ENCODE measurements at places on chromosomes 6 and 20.

- DNase-seq, result no peak
Observed at GRCh38 chr20:17803765-17804164, 104.0 kb downstream of the BANF2 start.

DNA sequence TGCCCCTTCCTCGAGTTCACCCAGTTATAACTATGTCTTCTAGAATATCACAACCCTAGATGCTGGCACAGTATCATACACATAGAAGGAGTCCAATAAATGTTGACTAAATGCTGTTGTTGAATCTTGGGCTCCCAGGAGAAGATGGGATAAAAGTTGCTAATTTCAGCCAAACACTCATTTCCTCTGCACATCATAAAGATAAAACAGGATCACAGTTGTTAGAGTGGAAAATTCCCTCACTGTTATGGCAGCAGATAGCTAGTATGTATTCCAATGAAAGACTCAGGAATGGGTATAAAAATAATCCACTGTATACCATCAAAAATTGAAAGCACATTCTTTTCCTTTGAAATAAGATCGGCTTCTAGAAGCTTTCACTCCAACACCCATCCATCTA lies 294.9 kb upstream of the TSHZ2 start:
- no peak for DNase-seq

DNA sequence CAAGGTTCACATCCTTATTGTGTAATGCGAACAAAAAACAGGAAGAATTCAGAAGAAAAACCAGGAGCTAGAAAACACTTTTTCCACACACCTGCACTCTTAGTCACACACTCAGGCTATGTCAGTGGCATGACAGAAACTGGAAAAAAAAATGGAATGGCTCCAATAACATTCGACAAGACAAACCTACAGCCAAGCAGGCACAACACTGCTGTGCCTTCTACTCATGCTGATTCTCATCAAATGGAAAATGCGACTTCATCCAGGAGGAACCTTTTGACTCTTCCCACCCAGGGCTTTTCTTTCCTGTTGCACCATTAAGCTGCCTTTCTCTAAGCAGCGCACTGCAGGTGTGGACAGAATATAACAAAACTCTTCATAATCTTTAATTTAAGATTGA lies 163.2 kb upstream of the BTBD3 start:
- no peak for DNase-seq

GRCh38 chr6:46556053-46556452 lies 64.8 kb upstream of the RCAN2 start:
- no peak for DNase-seq

GRCh38 chr6:133887156-133887879 lies 1.6 kb upstream of the TCF21 start:
- no peak for DNase-seq

DNA sequence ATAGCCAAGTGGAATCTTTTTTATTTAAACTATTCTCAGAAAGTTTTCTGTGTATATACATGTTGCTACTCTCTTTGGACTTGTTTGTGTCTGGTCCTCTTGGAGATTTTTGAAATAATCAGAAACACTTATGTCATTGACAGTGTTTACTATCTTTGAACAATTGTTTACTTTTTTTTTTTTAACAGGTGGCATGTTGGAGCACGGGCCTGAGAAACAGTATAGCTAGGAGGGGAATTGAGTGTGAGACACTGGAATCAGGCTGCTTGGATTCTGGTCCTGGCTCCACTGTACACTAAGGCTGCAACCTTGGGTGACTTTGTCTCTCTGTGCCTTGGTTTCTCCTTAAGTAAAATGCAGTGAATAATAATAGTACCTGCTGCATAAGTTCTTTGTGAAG lies 279.6 kb downstream of the PRL start:
- no peak for DNase-seq

DNA sequence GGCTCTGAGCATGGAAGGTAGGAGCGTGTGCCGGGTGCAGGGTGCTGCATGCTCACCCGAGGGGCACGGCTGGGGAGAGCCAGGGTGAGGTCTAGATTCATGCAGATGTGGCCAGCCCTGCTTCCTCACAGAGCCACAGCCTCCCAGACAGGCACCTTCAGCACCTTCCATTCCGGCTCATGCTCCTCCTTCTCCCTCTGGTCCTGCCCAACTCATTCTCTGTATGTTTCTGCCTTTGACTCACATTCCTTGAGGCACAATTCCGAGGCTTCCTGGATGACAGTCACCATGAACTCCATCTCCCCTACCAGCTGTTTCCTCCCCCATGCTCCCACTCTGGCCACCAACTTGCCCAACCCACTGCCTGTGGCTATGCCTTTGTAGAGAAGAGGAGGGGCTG lies 35.4 kb downstream of the DACT2 start:
- no peak for DNase-seq

- no peak for DNase-seq
Observed at GRCh38 chr20:48790473-48791003, 37.3 kb downstream of the PREX1 start.

- no peak for DNase-seq
Observed at GRCh38 chr6:22239261-22239921, 57.4 kb downstream of the PRL start.

DNA sequence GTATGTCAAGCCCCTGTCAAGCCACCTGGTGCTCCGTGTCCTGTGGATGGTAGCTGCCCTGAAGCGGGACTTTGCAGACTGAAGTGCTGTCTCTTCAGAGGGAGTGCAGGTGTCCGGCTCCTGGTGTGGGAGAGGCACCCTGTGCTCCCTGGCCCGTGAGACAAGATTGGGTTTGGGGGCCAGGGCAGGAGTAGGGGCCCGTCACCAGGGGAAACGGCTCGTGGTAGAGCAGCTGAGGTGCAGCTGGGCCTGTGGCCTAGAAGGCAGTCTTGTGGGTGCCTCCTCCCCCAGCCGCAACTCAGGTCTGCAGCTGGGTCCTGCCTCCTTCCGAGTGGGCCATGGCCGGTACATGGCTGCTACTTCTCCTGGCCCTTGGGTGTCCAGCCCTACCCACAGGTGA lies at the start of gene PTCRA:
TSS of gene PTCRA (plus strand) at position 322 of the 400 bp plus-strand sequence. CDS start at position 339, 17 bp downstream.
- DNase-seq, result no peak

DNA sequence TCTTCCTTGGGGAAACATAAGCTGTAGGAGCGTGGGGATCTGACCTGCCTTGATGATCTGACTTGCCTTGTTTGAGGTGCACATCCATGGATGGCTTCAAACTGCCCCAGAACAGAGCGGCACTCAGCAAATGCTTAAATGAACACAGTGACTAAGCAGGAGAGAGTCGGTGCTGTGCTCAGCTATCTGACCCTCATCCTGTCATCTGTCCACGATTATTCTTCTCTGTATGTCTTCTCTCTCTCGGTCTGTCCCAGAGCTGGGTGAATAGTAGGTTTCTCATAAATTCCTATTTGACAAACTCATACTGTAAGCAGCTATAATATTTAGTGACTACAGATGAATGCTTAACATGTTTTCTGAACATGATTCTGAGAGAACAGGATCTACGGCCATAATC lies 37.3 kb downstream of the TRAM2 start:
- DNase-seq, result no peak

GRCh38 chr6:70325009-70325408 lies 22.1 kb upstream of the COL9A1 start:
- DNase-seq, result no peak

GRCh38 chr20:33694639-33695012 lies 8.4 kb upstream of the E2F1 start:
- DNase-seq, result no peak

GRCh38 chr20:19397666-19398065 lies 185.2 kb downstream of the SLC24A3 start:
- no peak for DNase-seq

GRCh38 chr6:35642471-35643161 lies 46.1 kb downstream of the FKBP5 start:
- DNase-seq, result no peak

DNA sequence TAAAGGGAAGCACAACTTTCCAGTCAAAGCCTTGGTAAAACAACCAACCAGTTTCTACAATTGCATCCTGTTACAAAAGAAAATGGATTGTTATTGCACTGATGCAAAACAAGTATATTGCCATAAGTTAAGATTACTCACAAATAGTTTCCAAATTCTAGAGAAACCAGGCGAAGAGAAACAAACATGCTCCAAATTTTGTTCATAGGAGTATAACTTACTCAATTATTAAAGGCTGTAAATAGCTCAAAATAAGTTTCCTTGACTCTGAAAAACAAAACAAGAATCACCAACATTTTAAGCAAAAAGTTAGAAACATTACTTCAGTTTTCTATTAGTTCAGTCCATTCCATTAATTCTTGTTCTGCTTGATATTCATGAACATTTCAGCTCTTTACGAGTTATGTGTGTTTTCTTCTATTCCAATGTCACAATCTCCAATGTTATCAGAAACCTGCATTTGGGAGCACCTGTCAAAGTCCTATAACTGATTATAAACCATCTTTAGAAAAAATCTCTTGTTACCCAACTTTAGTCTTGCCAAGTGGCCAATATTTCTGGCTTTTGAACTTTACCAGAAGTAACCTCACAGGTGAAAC lies 137.9 kb upstream of the THBS2 start:
- no peak for DNase-seq

DNA sequence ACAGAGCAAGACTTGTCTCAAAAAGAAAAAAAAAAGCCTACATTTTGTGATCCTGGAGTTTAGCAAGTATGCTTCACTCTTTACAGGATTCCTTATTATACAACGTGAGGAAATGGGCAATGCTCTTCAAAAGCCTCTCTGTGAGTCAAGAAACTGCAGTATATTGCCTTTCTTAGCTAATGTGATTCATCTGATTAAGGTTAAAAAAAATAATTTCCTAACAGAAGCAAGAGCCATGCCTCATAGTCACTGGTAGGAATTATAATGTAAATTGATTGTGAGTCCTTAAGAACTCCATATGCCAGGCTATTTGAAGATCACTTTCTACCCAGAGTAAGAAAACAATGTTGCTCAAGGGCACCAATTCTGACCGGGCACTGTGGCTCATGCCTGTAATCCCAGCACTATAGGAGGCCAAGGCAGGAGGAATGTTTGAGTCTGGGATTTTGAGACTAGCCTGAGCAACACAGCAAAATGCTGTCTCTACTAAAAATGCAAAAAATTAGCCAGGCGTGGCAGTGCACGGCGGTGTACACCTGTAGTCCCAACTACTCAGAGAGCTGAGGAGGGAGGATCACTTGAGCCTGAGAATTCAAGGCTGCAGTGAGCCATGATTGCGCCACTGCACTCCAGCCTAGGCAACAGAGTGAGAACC lies 43.3 kb downstream of the SLC26A8 start:
- no peak for DNase-seq

- no peak for DNase-seq
Observed at GRCh38 chr6:124441450-124441849, 520.8 kb upstream of the RNF217 start.
